ENCODE measurements at places on chromosomes 6 and 20.

GRCh38 chr6:21220271-21220987 lies 373.1 kb upstream of the SOX4 start:
- no peak for DNase-seq

GRCh38 chr20:9668381-9668780 lies 154.0 kb downstream of the LAMP5 start:
- DNase-seq = no peak

- no peak for DNase-seq
Measured at GRCh38 chr6:74568861-74569260, 637.0 kb downstream of the COL12A1 start.

- DNase-seq = no peak
Measured at GRCh38 chr20:53187392-53188068, 215.4 kb downstream of the TSHZ2 start.

GRCh38 chr20:59940956-59941294 lies 736 bp downstream of the FAM217B start:
- no peak for DNase-seq

- no peak for DNase-seq
Measured at GRCh38 chr6:15473741-15474161, 189.1 kb downstream of the DTNBP1 start.

DNA sequence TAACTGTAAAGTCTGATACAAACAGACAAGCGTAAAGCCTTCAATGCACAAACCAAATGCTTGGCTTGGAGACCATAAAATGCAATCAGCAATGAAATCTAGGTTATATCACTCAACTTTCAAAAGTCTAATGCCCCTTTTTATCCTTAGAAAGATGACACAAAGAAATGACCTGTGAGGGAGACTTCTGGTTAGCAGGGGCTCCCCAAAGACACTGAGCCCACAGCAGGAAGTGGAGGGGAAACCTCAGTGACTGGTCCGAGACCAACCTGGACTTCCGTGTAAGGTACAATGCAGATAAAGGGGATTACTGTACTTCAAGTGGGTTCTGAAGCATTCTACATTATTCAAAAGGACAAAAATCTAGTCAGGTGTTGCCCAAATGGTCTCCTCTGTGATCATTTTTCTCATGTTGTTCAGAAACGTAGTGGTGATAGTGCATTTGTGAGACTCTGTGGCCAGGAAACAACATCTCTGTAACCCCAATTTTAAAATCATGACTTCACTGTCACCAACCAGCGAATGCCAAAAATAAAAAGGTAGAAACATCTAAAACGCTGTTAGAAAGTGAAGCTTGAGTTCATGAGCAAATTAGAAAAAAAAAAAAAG lies 88.2 kb downstream of the HIVEP2 start:
- no peak for DNase-seq

GRCh38 chr6:126614642-126615504 lies 275.0 kb downstream of the CENPW start:
- no peak for DNase-seq

GRCh38 chr6:68760485-68760884 lies 125.4 kb downstream of the ADGRB3 start:
- no peak for DNase-seq

DNA sequence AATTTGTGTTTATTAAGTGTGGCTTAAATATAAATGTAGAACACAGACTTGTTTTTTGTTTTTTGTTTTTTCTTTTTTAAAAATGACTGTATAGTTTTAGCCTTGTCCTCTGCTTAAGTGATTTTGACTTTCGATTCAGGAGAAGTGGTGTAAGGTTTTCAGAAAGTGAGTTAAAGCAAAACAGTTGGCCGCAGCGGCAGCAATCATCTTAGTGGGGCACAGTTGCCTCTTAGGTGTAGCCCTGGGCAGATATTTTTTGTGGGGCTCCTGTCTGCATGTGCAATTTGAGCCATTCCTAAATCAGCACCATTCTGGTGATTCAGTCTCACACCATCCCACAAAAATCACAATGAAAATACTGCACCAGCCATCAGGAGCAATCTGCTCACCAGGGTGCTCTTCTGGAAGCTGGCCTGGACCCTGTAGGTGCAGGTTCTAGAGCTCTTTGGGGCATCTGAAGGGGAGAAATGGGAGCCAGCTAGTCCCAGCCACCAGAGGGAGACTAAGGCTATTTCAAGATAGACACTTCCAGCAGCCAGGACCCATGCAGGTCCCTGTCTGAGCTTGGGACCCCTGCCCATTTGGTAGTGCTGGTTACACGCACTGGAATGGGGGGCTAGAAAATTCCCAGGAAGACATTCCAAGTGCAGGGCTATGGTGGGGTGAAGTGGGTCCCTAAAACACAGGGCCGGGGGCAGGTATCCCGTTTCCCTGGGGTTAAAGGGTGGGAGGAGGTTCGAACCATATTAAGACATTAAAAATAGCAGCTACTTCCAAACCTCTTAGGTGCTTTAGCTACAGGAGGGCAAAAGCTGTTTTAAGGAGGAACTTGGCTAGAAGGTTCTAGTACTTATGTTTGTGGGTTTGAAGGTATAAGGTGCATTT lies 156.6 kb downstream of the NFATC2 start:
- peak; percentile 4 for DNase-seq

DNA sequence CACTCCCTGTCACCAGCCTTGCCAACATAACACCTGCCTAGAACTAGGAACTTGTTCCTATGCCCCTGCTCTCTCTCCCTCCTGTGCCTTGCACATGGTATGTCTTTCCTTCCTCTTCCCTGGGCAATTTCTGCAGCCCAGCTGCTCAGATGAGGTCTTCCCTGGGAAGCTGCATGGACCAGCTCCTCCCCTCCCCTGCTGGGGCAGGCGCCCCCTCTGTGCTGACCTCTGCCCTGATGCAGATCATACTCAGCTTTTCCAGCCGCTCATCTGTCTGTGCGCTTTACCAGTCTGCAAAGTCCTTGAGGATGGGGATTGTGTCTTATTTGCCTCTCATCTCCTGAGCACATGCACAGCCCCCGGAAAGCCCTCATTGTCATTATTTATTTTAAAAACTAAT lies 161.8 kb downstream of the SCML4 start:
- no peak for DNase-seq

DNA sequence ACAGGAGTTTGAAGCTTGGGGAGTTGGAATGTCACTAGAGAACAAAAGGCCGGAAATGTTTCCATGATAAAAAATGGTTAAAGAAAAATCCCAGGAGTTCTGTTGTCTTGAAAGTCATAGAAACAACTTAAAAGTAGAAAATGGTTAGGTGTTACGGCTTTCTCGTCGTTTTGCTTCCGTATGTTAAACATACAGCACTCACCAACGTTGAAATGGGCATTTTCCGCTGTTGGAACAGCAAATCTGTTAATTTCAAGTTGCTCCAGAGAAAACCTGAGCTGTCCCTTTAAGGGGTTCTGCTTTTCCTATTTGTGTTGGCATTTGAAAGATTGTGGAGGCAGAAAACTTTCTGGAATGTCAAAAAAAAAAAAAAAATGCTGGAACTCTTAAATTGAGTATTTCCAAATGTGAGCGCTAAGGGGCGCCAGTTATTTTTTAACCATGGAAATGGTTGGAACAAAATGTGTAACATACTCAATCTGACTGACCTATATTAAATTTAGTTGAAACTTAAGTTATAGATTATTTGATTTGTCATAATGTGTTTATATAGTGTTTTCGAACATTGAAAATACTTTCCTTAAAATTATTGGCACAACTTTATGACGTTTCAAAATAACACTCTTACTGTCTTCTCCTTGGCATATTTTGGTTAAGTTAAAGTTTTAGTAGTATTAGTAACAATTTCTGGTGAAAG lies 2.2 kb downstream of the QKI start:
- DNase-seq = no peak

- no peak for DNase-seq
Measured at GRCh38 chr6:158361961-158362669, 49.9 kb downstream of the TULP4 start.

DNA sequence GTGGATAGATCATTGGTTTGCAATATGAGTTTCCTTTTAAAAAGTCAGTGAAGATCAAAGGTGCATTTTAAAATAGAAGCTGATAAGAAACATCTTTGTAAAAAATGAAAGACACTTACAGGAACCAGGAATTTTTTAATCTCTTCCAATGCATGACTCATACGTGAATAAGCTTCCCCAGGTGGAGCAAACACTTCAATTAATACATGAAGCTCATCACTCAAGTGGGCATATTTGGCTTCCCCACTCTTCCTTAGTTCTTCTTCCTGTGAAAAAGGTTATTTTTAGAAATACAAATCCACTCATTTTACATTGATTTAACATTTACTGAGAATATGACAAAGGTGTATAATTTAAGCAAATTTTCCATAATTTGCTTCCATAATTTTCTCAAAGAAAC lies 308.1 kb downstream of the KHDRBS2 start:
- no peak for DNase-seq

DNA sequence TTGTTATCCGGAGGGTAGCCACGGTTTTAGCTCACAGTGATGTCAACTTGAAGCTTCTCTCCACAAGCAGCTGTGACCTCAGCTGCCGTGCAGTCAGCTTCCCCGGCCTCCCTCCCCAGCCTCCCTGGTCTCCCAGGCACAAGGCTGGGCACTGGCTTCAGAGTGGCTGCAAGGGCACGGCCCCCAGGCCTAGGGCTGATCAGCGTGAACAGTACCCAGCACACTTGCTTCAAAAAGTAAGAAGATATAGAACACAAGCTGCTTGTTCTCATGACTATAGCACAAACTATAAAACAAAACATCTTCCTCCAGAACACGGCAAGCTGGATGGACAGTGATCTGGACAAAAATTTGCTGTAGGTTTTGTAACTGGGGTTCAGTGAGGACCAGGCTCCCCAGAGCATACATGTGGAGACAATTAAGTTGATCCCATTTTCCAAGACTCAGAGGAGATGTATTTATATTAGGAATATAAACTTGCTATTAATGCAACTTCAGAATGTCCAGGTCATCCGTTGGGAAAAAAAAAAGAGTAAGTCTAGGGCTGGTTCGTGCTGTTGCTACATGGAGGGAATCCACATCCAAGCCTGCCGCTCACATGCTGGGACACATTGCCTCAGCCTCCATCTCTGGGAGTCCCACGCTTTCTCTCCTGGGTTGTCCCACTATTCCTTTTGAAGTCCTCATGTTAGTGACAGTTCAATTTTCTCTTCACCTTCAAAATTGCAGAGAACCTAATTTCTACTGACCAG lies 199.4 kb upstream of the THBS2 start:
- DNase-seq = no peak

DNA sequence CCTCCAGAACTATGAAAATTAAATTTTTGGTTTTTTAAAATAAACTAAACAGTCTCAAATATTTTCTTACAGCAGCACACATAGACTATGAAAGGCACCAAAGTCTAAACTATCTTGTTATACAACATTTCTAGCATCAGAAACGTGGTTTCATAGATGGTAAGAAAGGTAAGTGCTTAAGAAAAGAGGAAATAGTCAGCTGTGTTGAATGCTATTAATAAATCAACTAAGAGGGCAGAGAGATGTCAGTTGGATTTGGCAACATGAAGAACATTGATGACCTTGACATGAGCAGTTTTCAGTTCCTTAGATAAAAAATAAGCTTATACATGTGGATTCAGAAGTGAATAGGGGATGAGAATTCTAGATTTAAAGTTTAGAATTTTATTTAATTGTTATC lies 113.6 kb downstream of the RFX6 start:
- DNase-seq = no peak

GRCh38 chr6:3919130-3919628 lies 70.0 kb downstream of the FAM50B start:
- no peak for DNase-seq

DNA sequence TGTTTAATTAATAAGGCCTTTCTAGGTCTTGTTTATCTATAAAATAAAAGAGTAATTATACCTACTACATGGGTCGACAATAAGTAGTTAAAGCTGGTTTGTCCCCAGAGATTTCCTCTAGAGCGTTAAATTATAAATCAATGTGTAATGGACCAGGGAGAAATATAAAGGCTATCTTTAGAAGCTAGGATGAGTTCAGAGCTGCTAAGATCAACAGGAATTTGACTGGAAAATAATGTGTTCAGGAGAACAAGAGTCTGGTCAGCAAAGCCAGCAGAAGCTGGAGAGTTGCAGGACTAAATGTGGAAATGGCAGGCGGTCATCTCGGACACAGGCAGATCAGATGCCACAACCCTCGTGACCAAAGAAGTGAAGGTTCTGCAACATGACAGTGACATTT lies 428.8 kb downstream of the EPM2A start:
- no peak for DNase-seq

DNA sequence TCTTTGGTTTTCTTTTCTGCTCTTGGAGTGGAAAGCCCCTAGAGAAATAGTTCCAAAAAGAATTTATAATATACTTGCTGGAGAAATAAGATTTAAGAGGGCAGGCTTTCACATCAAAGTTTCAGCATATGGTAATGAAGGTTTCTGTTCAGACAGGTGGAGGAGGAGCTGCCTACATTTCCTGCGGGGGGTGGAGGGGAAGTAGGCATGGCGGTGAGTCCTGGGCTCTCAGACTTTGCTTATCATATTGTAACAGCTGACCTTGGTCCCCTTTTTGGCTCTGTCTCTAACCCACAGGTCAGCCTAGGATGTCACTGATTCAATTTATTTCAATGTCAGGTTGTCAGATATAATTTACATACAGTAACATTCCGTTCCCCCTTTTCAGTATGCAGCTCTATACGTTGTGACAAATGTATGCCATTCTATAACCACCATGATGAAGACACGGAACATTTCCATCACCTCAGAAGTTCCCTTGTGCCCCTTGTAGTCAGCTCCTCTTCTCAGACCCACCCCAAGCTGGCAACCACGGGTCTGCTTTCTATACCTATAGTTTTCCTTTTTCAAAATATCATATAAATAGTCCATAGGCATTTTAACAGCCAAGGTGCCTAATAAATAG lies 77.6 kb upstream of the GGTLC1 start:
- DNase-seq = no peak

DNA sequence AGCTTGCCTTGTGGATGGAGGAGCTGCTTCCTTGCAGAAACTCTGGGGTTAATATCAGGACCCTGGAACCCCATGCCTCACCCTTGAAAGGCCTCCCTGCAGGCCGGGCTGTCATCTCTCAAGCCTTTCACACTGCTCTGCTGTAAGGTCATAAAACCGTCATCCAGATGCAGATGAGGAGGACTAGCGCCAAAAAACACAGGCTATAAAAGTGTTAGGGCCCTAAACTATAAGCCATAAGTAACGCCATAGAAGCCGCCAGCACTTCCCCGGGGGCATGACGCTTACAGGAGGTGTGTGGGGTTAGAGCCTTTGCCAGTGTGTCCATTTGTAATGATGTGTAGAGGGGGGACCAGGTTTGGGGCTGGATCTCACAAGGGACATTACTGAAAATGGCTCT lies 47.6 kb downstream of the CDH4 start:
- no peak for DNase-seq

DNA sequence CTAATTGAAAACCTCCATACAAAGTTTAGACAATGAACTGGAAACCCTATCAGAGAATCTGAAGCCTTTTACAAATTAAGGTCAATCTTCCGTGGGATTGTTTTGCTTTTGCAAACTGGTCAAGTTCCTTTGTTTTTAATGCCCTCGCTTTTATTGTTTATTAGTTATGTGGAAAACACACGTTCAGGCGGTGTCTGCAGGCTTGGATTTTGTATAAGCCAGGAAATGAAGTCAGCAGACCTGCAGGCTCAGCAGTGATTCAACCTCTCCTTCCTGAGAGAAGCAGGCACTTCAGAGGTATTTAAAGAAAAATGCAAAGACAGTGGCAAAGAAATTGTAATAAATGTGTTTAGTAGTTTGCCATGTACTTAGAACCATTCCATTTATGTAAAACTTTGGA lies 103.4 kb upstream of the PDE10A start:
- DNase-seq = no peak
